Stimulated activated CD4-positive, alpha-beta T cell treated with anti-CD3 and anti-CD28 coated beads, Interleukin-12 subunit alpha, Interleukin-12 subunit beta, amount 100 ng/mL, for 24 hours (primary cell): ENCODE measurements at places on chromosomes 3 and 15.

- no peak for DNase-seq
Observed at GRCh38 chr3:152199102-152199840, 69.5 kb upstream of the MBNL1 start.

- no peak for DNase-seq
Observed at GRCh38 chr15:33132722-33133345, 61.7 kb downstream of the FMN1 start.

DNA sequence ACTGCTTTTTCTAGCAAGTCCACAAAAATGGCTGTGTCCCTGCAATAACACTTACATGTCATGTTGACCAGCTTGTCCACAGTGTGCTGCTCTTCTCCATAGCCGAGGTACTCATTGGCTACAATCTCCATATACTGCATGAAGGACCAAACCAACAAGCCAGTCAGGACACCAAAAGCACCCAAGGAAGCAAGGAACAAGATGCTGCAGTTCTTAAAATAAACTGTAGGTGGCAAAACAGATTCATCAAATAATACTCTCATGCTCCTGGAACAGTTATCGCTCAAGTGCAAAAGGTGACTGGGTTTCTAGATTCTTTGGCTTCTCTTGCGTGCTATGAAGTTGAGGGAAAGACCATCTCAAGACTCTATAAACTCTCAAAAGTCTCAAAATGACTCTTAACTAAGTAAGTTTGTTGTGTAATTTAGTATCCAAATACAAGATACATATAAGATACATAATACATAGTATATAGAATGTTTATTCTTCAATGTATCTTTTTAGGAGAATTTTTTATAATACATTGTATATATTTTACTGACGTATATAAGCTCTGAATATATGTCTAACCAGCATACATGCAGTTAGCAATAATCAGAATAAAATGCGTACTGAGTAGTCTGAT, 57.0 kb downstream of the NEK10 start:
- DNase-seq, result no peak

DNA sequence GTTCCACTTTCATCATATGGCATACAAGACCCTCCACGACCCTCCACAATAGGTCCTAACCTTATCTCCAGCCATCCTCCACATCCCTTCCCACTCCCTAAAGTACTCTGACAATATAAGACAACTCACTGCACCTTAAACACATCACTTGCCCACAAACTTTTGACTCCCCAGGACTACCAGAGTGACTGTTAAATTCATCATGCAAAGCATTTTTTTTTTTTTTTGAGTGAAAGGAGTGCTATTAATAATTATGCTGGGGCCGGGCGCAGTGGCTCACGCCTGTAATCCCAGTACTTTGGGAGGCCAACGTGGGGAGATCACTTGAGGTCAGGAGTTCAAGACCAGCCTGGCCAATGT, 55.8 kb downstream of the OSBPL10 start:
- DNase-seq, result no peak

GRCh38 chr3:17195856-17196604, 311.3 kb downstream of the PLCL2 start:
- no peak for DNase-seq

GRCh38 chr3:106824856-106825255, 552.4 kb upstream of the CCDC54 start:
- no peak for DNase-seq

- DNase-seq, result no peak
Observed at GRCh38 chr3:67617518-67617917, 36.9 kb downstream of the SUCLG2 start.
